Mammary microvascular endothelial cell (primary cell): ENCODE measurements at places on chromosomes 2 and 18. TPM values are rescaled to one million over a fixed set of nuclear protein-coding genes. Genes with fewer than 3 reads are reported as not detected.

PLGLB1 gene
- total RNA-seq = 0.07 and 0.20 TPM in 2 replicates

RGPD3 gene
- 0.10 and 0.13 TPM in 2 replicates for total RNA-seq

EVX2 gene
- not detected in 2 replicates for total RNA-seq

SCN2A gene
- under 0.01 TPM in 1 of 2 replicates, not detected in the other for total RNA-seq

KHK gene
- total RNA-seq = 2.0 TPM in 2 replicates

CXCR1 gene
- not detected in 2 replicates for total RNA-seq
